Endothelial cell of umbilical vein (primary cell): ENCODE measurements at places on chromosomes 7 and 10. TPM values are rescaled to one million over a fixed set of nuclear protein-coding genes. Genes with fewer than 3 reads are reported as not detected.

MACROH2A2 gene
- 0.08 TPM in 1 of 2 replicates, not detected in the other for polyA plus RNA-seq

OR2A7 gene
- 0.10 and 0.33 TPM in 2 replicates for polyA plus RNA-seq

BRI3 gene
- polyA plus RNA-seq, result 214 and 223 TPM in 2 replicates

ARF5 gene
- polyA plus RNA-seq, result 428 and 508 TPM in 2 replicates

CREM gene
- polyA plus RNA-seq, result 34.8 and 39.8 TPM in 2 replicates

TWIST1 gene
- polyA plus RNA-seq, result not detected in 2 replicates

UNCX gene
- not detected in 2 replicates for polyA plus RNA-seq

AQP1 gene
- polyA plus RNA-seq, result 10.5 and 11.7 TPM in 2 replicates

TAC1 gene
- polyA plus RNA-seq, result not detected in 2 replicates

PDZD7 gene
- 0.41 and 0.92 TPM in 2 replicates for polyA plus RNA-seq

HOXA2 gene
- polyA plus RNA-seq, result 1.6 and 1.9 TPM in 2 replicates

MAGI2 gene
- 0.28 and 0.32 TPM in 2 replicates for polyA plus RNA-seq

MBL2 gene
- not detected in 2 replicates for polyA plus RNA-seq

SYT15B gene
- polyA plus RNA-seq, result 0.08 and 0.14 TPM in 2 replicates

SLC29A4 gene
- 7.7 and 10.8 TPM in 2 replicates for polyA plus RNA-seq

FANK1 gene
- polyA plus RNA-seq, result 1.9 and 2.0 TPM in 2 replicates

SPDYE8 gene
- polyA plus RNA-seq, result not detected in 2 replicates

MACC1 gene
- polyA plus RNA-seq, result not detected in 2 replicates

UTF1 gene
- polyA plus RNA-seq, result not detected in 2 replicates

ABCF2 gene
- 43.0 and 45.3 TPM in 2 replicates for polyA plus RNA-seq

PTF1A gene
- not detected in 2 replicates for polyA plus RNA-seq

PTPN12 gene
- polyA plus RNA-seq, result 28.7 and 30.6 TPM in 2 replicates

COL1A2 gene
- 26.9 and 28.9 TPM in 2 replicates for polyA plus RNA-seq

AKR1C3 gene
- polyA plus RNA-seq, result 20.9 and 27.4 TPM in 2 replicates

CYP26C1 gene
- polyA plus RNA-seq, result 0.12 and 0.18 TPM in 2 replicates

ZFAND4 gene
- polyA plus RNA-seq, result 1.5 TPM in 2 replicates

ACSL5 gene
- 1.4 and 1.5 TPM in 2 replicates for polyA plus RNA-seq

PTN gene
- 0.07 and 0.13 TPM in 2 replicates for polyA plus RNA-seq

VDAC2 gene
- polyA plus RNA-seq, result 65.5 and 89.3 TPM in 2 replicates

HECW1 gene
- not detected in 2 replicates for polyA plus RNA-seq

EEPD1 gene
- polyA plus RNA-seq, result 0.13 and 0.40 TPM in 2 replicates

ANKIB1 gene
- polyA plus RNA-seq, result 16.9 and 17.0 TPM in 2 replicates

SLC26A5 gene
- not detected in 2 replicates for polyA plus RNA-seq

POU6F2 gene
- not detected in 2 replicates for polyA plus RNA-seq

AMPH gene
- 4.8 and 5.2 TPM in 2 replicates for polyA plus RNA-seq
